ENCODE measurements at places on chromosomes 4 and X.

DNA sequence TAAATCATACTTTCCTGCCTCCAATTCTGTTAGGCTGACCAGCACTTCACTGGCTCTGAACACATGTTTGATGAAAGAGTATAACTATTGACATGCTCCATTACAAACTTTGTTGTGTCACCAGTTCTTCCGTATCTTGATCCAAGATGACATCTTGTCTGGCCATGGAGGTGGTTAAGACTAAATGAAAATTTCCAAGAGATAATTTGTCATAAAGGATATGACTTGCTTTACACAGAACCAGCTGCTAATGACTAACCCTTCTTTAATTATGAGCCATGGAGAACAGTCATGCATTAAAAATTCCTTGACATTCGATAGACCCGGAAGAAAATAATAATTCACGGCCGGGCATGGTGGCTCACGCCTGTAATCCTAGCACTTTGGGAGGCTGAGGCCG is 17.7 kb upstream of the N4BP2 start:
- no peak for DNase-seq

DNA sequence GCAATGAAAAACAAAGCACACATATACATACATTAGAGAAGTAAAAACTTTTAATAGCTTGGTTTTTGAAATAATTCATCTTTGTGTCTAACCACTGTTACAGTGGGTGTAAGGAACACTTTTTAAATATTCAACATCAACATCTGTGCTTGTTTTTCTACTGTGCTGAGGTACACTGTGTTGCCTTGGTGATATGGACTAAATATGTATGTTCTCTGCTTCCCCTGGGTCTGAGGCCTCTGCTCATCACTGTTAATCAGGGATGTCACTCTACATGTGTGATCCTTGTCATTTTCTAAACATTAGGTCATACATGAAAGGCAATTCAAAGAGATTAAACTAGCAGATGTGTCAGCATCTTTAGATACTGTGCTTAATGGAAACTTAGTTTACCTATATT is 10.9 kb downstream of the MCTS1 start:
- DNase-seq, result no peak

DNA sequence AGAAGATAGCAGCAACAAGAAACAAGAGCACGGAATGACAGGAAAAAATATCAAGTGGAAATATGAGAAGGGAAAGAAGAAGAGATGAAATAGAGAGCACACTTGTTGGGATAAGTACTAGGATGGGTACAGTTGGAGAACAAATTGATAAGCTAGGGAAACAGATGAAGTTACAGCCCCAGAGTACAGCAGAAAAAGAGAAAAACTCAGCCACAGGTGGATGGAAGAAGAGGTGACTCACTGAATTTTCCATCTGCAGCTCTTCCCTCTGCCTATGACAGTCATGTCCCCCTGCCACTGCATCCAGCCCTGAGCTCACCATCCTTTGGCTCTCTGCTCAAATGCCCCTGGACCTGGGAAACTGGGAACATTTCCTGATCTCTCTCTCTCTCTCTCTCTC is 209.0 kb downstream of the BCOR start:
- no peak for DNase-seq

GRCh38 chr4:118167306-118167705 is 133.0 kb downstream of the NDST3 start:
- DNase-seq, result no peak

GRCh38 chr4:41640906-41641305 is 102.9 kb downstream of the LIMCH1 start:
- no peak for DNase-seq

- DNase-seq, result no peak
Observed at GRCh38 chr4:170884969-170885570, 795.3 kb upstream of the AADAT start.

DNA sequence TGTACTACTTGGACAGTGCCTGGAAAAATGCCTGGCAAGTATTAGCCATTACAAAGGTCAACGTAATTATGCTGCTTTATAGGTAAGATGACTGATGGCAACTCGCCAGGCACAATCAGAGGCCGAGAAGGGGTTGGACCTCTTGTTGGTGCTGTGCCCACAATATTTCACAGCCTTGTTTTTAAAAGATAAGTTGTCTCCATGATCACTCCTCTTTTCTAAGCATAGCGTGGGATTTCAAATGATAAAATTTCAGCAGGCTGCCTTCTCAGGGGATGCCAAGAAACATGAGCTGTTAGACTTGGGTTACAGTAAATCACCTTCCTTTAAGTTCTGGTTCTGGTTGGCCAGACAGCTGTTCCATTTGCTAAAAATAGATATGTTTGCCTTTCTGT is 26.9 kb downstream of the HOPX start:
- no peak for DNase-seq

GRCh38 chr4:92634882-92635281 is 331.1 kb downstream of the GRID2 start:
- DNase-seq, result no peak

GRCh38 chrX:100829730-100830129 is 9.5 kb downstream of the CSTF2 start:
- no peak for DNase-seq

GRCh38 chr4:13527192-13527980 is 16.9 kb downstream of the NKX3-2 start:
- no peak for DNase-seq

DNA sequence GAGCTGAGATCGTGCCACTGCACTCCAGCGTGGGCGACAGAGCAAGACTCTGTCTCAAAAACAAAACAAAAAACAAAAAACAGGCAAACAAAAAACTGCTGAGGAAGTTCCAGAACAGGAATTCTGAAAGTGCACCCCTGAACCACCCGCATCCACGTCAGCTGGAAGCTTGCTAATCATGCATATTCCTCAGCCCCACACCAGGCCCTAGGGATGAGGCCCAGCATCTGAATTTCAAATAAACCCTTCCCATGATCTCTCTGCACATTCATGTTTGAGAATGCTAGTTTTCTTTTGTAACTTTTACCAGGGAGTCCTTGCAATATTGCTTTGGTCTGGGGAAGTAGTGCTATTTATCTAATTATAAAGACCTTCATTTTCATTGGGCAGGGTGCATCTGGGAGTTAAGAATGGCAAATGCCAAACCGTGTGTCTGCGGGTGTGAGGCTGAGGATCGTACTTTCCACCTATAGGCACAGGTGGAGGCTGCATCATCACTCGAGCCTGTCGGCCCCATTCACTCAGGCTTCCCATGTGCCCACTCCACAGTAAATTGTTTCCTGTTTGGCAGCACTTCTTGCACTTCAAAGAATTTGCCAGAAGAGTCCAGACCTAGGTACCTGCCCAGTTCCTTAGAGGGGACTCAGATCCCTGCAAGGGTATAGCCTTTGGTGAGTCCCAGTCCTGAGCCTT is 23.6 kb downstream of the CCKAR start:
- DNase-seq, result no peak

DNA sequence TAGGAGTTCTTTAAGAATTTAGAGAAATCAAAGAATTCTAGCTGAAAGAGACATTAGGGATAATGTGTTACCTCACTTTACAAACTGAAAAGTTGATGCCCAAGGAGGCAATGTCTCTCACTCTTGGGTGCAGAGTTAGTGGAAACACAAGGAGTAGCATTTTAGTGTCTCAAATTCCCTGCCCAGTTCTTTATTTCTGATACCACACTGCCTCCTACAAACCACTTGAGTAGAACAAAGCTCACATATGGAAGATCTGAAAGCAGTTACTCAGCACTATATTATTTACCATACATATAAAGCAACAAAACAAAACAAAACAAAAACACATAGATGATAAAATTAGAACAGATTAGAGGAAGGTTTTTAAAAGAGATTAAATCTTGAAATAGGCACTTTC is 124.2 kb downstream of the REELD1 start:
- no peak for DNase-seq

- DNase-seq, result no peak
Observed at GRCh38 chr4:153560908-153561307, 94.7 kb downstream of the TMEM131L start.

DNA sequence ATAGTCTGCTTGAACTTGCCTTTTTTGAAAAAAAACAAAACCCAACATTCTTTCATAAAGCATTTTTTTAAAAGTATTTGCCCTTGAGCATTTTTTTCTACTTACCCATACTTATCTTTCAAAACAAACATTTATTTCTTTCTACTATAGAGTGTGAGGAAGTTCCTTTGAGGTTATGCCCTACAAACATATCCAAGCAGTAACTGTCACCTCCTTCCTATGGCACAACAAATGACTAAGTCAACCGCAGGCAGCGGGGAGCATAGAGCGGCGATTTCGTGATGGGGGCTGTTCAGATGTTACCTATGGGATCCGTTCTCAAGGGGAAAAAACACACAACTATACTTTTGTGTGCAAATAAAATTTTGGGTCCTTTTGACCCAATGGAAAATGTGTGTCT is 19.4 kb downstream of the SPRY1 start:
- no peak for DNase-seq

GRCh38 chr4:174135530-174135929 is 147.9 kb downstream of the FBXO8 start:
- DNase-seq, result no peak

- DNase-seq, result no peak
Observed at GRCh38 chrX:131264665-131265064, 24.4 kb downstream of the IGSF1 start.

- no peak for DNase-seq
Observed at GRCh38 chrX:140510306-140510676, 5.4 kb upstream of the SOX3 start.

DNA sequence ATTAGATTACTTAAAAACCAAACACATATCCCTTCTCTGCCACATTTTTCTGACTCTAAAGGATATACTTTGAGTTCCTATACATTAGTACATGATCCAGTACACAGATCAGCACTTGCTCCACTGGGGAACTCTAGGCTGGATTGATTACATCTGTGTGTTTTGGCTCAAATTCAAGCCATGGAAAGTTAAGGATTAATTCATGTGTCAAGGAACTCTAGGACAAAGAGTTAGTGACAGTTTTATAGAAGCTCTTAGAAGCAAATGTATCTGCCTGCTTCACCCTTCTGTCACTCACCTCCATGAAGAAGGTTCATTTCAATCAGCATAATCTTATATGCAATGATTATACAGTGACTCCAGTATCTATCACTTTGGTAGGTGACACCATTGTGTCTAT is 43.2 kb downstream of the SCFD2 start:
- DNase-seq, result no peak

DNA sequence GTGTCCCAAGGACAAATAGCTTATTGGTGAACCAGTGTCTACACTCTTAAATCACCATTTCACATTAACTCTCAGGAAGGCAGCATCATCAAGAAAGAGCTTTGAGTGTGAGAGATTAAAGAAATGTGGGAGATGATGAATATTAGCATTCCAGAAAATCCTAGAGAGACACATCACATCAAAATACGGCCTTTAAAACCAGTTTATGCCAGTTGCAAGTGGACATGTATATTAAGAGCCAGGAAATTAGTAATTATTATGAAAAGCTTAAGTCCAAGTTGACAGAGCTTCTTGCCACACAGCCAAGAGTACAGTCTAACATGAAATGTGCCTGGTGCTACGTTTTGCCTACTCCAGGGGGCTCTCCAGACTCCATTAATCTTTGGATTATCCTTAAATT is 503.0 kb upstream of the BOD1L1 start:
- DNase-seq, result no peak

DNA sequence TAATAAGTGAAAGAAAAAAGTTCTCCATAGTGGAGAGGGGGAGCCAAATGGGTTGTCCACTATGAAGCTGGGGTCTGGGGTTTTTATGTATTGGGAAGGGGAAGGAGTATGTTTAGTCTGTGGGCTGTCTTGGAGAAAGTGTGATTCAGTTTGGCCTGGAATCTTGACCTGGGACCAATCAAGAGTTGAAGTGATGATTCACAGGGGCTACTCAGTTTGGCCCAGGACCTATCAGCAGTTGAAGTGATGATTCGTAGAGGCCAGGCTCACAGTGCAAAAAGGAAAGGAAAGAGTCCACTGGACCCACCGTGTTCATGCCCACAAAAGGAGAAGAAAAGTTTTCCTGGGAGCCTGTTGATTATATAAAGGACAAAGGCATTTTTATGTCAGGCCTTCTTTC is 47.3 kb upstream of the RAB9B start:
- no peak for DNase-seq

GRCh38 chrX:121050781-121051180 is 3.4 kb downstream of the GLUD2 start:
- no peak for DNase-seq

DNA sequence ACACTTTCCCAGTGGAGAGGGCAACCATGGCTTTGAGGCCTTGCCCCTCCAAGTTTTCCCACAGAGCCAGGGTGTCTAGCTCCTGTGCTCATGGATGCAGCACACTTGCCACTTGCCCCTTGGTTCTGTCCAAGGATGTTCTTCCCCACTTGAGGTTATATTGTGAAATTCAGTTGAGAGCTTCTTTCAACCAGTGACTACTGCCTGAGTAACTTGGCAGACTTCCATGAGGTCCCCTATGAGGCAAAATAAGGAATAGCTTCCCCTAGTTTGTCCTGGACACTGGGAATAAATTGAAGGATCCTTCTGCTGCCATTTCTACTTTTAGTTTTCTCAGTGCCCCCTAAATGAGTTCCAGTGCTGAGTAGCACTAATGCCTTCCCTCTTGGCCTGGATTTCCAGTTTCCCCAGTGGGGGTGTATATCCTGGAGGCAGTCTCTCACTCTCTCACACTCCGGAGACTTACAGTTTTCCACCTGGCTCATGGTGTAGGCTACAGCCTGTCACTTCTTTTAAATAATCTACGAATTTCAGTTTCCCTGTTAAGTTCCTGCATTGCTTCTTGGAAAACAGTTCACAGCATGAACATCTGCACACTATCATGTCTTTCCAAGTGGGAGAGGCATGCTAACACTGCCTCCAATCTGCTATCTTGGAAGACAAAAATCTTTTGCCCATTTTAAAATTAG is 36.4 kb upstream of the ADH4 start:
- DNase-seq, result no peak

DNA sequence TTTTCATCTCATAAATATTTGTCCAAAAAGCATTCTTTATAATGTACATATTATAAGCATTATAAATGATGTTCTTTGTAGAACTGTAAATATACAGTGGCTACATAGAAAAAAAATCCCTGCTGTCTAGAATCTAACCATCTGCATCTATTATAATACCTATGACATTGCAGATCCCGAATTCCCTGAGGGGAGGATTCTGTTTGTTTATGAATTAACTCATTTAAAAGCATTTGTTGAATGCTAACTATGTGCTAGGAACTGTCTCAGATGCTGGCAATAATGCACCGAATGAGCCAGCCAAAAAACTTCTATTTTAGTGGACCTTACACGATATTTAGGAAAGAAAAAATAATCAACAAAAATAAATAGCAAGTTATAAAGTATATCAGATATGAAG is 189.6 kb downstream of the PACRGL start:
- no peak for DNase-seq

- DNase-seq, result no peak
Observed at GRCh38 chr4:48375651-48376304, 34.4 kb downstream of the SLAIN2 start.

- no peak for DNase-seq
Observed at GRCh38 chr4:183158062-183158461, 59.0 kb downstream of the WWC2 start.

DNA sequence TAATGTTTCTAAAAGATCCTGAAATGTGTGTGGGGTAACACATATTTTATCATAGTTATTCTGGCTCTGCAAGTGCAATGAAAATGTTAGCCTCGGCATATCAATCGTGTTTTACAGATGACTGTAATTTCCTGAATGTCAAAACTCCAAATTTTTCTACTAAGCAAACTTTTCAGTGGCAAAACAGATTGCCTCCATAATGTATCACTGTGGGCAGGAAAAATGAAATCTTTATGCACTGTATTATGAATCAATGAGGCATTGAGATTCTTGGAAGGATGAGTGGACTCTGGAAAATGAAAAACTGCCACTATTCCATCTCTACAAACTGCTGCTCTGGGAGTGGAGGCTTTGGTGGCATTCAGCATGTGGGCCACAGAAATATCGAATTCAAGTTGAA is 160.1 kb upstream of the MBNL3 start:
- DNase-seq, result no peak
